ENCODE measurements at places on chromosomes 6 and 20. TPM values are rescaled to one million over a fixed set of nuclear protein-coding genes. Genes with fewer than 3 reads are reported as not detected.

GRCh38 chr20:40991181-40991889, 37.3 kb upstream of the TOP1 start:
- no peaks in the 10 kb centered on the region for H3K27me3 ChIP-seq
- H3K27ac ChIP-seq = no peak overlapping the region
- DNase-seq = no peak
- H3K4me1 ChIP-seq = peaks cover 24% of the 10 kb centered on the region
- no peak overlapping the region for H3K4me3 ChIP-seq

DNA sequence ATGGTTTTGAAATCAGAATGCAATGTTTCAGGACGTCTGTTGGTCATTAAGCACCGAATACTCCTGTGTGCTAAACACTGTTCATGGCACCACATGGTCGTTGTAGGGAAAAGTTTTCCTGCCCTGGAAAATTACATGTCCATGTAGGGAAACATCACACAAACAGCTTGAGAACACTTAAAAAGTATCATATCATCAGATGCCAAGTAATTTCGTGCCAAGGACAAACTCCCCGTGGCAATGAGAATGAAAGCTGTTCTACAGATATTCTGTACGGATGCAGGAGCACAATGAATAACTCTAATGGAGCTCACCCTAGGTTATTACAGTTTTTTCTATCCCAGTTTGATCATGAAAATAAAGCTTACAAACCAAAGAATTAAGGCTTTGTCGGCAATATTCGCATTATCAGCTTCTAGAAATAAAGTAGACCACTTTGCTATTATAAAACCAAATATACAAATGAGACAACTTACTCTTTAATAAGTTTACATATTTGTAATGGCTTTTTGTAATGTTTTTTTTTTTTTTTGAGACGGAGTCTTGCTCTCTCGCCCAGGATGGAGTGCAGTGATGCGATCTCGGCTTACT, 4.6 kb upstream of the DST start:
- DNase-seq = no peak
- no peaks in the 10 kb centered on the region for H3K4me1 ChIP-seq
- no peaks in the 10 kb centered on the region for H3K27me3 ChIP-seq
- no peak overlapping the region for H3K4me3 ChIP-seq
- H3K36me3 ChIP-seq = no peaks in the 10 kb centered on the region
- no peak overlapping the region for H3K27ac ChIP-seq

- H3K36me3 ChIP-seq = no peaks in the 10 kb centered on the region
- H3K27me3 ChIP-seq = no peaks in the 10 kb centered on the region
- no peaks in the 10 kb centered on the region for H3K4me1 ChIP-seq
- no peak overlapping the region for H3K27ac ChIP-seq
- DNase-seq = no peak
These were observed 509.3 kb downstream of the QKI start for GRCh38 chr6:163923658-163924411.

DNA sequence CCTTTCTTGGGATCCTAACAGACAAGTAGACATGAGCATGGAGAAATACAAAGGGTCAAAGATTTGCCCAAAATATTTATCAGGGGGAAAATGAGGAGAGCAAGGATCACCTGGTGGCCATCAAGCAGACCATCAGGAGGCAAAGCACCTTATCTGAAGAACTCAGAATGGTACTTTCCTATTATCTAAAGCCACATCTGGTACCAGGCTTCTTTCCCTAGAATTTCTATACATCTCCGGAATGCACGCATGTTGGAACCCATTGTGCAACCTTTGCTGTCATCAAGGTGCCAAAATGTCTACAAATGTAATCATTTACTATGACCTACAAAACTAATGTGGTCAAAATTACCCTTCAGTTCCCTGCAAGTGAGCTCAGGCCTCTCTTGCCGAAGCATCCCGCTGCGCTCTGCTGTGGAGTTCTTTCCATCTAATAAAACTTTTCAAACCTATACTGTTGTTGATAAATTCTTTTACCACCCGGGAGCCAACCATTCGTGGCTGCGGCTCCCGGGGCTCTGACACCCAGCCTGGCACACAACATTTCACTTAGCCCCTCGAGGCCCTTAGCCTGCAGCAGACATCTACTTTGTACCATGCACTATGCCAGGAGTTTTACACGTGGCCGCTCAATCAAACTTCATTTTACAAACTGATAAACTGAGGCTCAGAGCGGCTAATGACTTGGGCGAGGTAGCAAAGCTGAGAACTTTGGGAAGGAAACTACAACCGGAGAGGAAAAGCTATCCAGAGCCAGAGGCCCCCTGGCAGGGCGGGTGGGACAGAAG, 3.8 kb upstream of the CPXM1 start:
- H3K36me3 ChIP-seq = no peaks in the 10 kb centered on the region
- no peak overlapping the region for H3K4me3 ChIP-seq
- no peak for DNase-seq
- peaks cover 7% of the 10 kb centered on the region for H3K4me1 ChIP-seq

- no peaks in the 10 kb centered on the region for H3K36me3 ChIP-seq
- no peak overlapping the region for H3K27ac ChIP-seq
- H3K27me3 ChIP-seq = no peaks in the 10 kb centered on the region
- H3K4me1 ChIP-seq = no peaks in the 10 kb centered on the region
These were observed 229.3 kb downstream of the SYNDIG1 start for GRCh38 chr20:24698706-24699206.

Gene FAM83C
- total RNA-seq = not detected

Gene VGLL2
- total RNA-seq = not detected

DNA sequence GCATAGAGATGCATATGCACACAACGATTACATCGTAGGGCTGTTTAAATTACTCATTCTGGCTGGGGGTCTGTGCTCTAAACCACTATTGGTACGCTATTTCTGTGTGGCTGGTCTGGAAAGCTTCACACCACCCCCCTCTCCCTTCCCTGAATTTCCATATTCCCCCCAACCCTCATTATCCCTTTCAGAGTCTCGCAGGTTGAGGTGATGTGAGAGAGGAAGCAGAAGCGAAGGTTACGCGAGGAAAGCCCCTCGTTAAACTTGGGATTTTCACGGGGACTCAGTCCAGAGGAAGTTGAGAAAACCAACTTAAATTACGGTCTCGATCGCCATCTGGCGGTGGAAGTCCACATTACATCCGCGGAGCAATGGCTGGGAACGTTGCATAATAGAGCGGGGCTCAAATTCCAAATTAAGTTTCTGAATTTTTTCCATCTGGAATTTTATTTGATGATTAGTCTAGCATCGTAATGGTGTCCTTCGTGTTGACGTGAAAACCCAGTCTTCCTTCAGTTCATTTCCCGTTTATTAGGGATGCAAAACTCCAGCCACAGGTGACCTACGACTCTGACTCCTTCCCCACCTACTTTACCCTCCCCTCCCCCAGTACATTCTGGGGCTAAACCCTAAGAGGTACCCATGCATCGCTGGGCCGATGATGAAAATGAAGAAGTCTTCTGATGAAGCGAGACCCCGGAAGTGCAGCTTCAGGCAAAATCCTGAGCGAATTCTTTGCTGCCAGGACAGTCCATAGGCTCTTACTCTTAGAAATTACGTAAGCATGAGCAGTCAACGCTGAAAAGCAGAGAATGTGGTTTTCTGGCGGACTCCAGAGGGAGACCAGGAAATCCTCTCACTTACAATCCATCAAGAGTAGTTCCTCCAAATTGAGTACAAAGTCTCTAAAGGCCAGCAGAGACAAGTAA, 19.7 kb downstream of the HLA-DOB start:
- DNase-seq = peak; percentile 77
- no peak overlapping the region for H3K4me3 ChIP-seq
- no peaks in the 10 kb centered on the region for H3K36me3 ChIP-seq
- no peaks in the 10 kb centered on the region for H3K27me3 ChIP-seq
- no peak overlapping the region for H3K27ac ChIP-seq

- no peak overlapping the region for H3K4me3 ChIP-seq
- peaks cover 4% of the 10 kb centered on the region for H3K27me3 ChIP-seq
- H3K36me3 ChIP-seq = no peaks in the 10 kb centered on the region
- no peak overlapping the region for H3K27ac ChIP-seq
- DNase-seq = no peak
- H3K4me1 ChIP-seq = no peaks in the 10 kb centered on the region
These were observed 37.6 kb downstream of the ZNF391 start for GRCh38 chr6:27426045-27426620.

Data from naive thymus-derived CD4-positive, alpha-beta T cell (primary cell).